Left colon (tissue), 2 donors: ENCODE measurements at places on chromosomes 6 and 20. TPM values are rescaled to one million over a fixed set of nuclear protein-coding genes. Genes with fewer than 3 reads are reported as not detected.

SOBP gene
- total RNA-seq = 4.6 TPM

VTA1 gene
- 48.9 TPM for total RNA-seq

MUCL3 gene
- total RNA-seq = not detected

C6orf163 gene
- 3.7 TPM for total RNA-seq

PRSS16 gene
- 23.2 TPM for total RNA-seq

TGM3 gene
- total RNA-seq = 0.43 TPM

SPATS1 gene
- not detected for total RNA-seq

MRAP2 gene
- 9.2 TPM for total RNA-seq

KIAA1755 gene
- total RNA-seq = 2.5 TPM

HLA-DRA gene
- 29.3 TPM for total RNA-seq

LZTS3 gene
- 5.5 TPM for total RNA-seq
